Activated naive CD8-positive, alpha-beta T cell treated with anti-CD3 and anti-CD28 coated beads, Interleukin-2, amount 10 ng/mL, durations not matched to agents 7 days and 5 days (primary cell): ENCODE measurements at places on chromosomes 16 and 17. TPM values are rescaled to one million over a fixed set of nuclear protein-coding genes. Genes with fewer than 3 reads are reported as not detected.

GRCh38 chr16:81424771-81425170 is 19.8 kb upstream of the CMIP start:
- H3K4me1 ChIP-seq, result peaks cover 4% of the 10 kb centered on the region
- peaks cover 2% of the 10 kb centered on the region for H3K36me3 ChIP-seq
- peaks cover 12% of the 10 kb centered on the region for H3K27me3 ChIP-seq
- peak overlapping the region; percentile 61 for H3K27ac ChIP-seq

- peaks cover 41% of the 10 kb centered on the region for H3K27me3 ChIP-seq
- H3K4me1 ChIP-seq, result peaks cover 3% of the 10 kb centered on the region
- DNase-seq, result peak; percentile 53
- no peak overlapping the region for H3K27ac ChIP-seq
- no peak overlapping the region for H3K4me3 ChIP-seq
- H3K36me3 ChIP-seq, result no peaks in the 10 kb centered on the region
Measured at GRCh38 chr16:22948603-22949368, 134.8 kb downstream of the HS3ST2 start.

The HS3ST3B1 gene
- 10.0 TPM for total RNA-seq

DNA sequence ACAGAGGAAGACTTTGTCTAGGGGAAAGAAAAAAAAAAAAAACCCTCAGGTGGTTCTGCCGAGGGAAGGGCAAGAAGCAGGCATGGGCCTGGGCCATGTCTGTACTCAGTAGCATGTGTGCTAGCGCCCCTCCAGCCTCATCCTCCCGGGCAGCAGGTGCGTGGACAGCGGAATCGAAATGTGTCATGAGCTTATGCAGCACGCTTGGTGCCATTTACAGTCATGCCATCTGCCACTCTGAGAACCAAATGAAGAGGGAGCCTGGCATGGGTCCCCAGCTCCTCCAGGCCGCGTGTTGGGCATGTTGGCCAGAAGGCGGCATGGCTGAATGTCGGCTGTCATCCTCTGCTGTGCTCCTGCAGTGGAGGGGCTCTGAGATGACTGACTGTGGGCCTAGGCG is 31.4 kb downstream of the CRAMP1 start:
- H3K4me1 ChIP-seq, result peaks cover 15% of the 10 kb centered on the region
- no peaks in the 10 kb centered on the region for H3K27me3 ChIP-seq
- H3K4me3 ChIP-seq, result no peak overlapping the region
- H3K27ac ChIP-seq, result peak overlapping the region; percentile 31
- no peak for DNase-seq
- peaks cover 7% of the 10 kb centered on the region for H3K36me3 ChIP-seq

The SEPTIN1 gene
- total RNA-seq, result 318 TPM
